ENCODE measurements at places on chromosomes 1 and 21.

GRCh38 chr1:12143631-12144155, 23.1 kb upstream of the TNFRSF1B start:
- no peak for DNase-seq

DNA sequence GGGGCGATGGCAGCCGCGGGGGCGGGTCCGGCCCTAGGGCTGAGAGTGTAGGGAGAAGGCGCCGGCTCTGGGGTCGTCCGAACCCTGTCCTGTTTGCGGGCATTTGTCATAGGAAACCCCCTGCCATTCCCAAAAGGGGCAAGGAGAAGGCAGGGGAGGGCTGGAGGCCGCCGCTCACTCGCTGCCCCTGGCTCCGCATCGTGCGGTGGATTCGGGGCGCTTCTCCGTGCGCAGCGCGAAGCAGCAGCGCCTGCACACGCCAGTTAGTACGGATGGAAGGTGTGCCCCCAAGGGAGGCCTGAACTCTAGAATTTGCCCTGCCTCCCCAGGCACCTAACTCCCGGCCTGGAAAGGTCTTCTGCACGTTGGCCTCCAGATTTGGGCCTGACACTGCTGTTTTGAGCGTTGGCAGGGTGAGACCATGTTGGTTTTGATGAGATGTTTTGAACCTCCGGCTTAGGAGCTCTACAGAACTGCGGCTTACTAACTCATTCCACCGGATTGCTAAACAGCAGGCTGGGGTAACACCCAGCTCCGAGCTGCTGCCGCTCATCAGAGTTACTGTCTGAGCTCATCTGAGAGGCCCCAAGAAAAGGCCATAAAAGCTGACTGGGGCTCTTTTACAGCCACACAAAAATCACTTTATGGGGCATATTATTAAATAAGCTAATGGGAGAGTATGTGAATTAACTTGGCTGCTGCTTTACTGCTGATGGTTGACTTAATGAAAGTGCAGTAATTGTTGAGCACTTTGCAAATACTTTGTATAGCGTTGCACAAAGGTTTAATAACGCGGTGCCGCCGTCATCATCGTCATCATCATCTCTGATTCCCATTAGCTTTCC, 987 bp downstream of the GPR137B start:
- peak; percentile 30 for DNase-seq

GRCh38 chr1:42340901-42341300, 5.9 kb upstream of the FOXJ3 start:
- DNase-seq, result no peak

DNA sequence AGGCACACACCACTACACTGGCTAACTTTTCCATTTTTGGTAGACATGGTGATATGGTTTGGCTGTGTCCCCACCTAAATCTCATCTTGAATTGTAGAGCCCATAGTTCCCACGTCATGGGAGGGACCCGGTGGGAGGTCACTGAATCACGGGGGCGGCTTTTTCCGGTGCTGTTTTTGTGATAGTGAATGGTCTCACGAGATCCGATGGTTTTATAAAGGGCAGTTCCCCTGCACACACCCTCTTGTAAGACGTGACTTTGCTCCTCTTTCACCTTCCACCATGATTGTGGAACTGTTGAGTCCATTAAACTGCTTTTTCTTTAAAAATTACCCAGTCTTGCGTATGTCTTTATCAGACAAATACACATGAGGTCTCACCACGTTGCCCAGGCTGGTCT, 1.3 kb upstream of the FTCD start:
- DNase-seq, result no peak

GRCh38 chr1:228733576-228733975, 1.7 kb upstream of the RHOU start:
- DNase-seq, result no peak

- no peak for DNase-seq
Measured at GRCh38 chr21:32484706-32485380, 72.3 kb downstream of the EVA1C start.

DNA sequence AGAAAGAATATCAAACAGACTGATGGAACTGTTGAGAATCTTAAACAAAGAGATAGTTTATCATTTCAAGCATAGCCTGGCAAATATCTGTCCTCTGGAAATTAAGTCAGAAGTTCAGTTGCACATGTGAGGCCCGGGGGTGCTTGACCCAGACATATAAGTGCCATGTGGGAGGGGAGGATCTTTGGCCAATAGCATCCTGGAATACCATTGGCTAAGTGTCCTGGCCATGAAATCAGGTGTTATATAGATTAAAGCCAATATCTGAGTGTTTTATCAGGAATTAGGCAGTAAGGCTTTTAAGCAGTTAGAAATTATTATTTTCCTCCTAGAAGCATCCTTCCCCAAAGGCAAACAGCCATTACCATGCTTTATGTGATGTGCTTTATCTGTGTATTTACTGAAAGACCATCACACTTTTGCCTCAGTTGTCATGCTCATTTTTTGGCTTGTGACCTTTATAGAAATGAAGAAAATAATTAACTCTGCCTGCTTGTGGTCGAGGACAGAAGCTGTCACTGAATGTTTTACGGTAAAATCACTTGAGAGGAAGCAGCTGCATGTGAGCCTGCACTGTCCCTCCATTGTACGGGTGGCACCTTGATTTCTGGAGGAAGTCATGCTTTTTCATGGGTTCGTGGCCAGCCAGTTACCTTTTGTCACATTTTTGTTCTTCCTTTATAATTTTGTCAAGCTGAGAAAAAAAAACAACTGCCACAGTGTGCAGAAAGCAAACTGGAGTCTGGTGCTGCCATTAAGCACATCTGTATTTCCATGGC, 259.9 kb upstream of the FMN2 start:
- no peak for DNase-seq

DNA sequence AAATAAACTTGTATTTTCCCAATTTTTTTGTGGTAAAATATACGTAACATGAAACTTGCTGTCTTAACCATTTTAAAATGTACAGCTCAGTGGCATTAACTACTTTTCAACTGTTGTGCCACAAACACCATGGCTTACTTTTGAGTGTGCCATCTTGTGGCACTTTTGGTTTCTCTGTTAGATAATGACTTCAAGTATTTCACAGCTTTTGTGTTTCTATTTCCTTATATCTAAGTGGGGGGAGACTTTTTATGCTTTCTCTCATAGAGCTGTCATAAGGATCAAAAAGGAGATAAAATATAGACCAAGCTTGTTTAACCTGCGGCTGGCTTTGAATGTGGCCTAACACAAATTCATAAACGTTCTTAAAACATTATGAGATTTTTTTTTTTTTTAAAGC, 44.3 kb downstream of the CDC14A start:
- DNase-seq, result no peak

Data from activated naive CD8-positive, alpha-beta T cell treated with anti-CD3 and anti-CD28 coated beads for 36 hours (primary cell).